Stimulated activated CD4-positive, alpha-beta T cell treated with anti-CD3 and anti-CD28 coated beads, Interleukin-15, amount 100 ng/mL, for 1 hour (primary cell): ENCODE measurements at places on chromosomes 3 and 15.

DNA sequence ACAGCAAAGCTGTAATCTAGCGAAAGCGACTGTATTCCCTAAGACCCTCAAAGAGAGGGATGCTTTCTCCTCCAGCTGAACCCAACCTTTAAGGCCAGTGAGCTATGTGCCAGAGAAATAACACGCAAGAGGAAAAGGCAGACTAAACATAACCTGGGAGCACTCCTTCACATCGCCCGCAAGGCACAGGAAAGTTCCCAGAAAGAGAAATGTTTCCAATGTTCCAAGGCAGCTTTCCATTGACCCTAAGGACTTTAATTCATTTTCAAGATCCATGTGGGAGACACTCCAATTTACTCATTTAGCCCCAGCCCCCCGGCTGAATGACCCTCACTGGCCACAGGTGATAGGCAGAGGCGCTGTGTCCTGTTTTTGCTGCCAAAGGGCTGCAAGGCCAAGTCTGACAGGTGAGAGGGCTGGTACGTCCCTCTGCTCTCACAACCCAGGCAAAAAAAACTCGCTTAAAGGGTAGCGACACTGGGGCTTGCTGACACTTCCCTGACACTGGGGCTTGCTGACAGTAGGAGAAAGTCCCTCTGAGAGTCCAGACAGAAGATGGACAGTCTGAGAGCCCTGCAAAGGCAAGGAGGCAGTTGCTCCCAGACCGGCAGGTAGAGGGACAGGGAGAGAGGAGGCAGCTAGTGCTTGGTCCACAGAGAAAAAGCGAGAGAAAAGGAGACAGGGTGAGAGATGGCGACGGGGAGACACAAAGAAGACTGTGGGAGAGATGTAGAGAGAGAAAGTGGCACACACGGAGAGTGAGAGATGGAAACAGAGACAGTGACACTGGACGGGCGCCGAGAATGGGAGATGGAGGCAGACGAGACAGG, 702 bp downstream of the ARHGEF3 start:
- no peak for DNase-seq

- DNase-seq, result no peak
Measured at GRCh38 chr3:111103807-111104206, 32.2 kb downstream of the NECTIN3 start.

- no peak for DNase-seq
Measured at GRCh38 chr3:58042947-58043707, 34.9 kb downstream of the FLNB start.

- no peak for DNase-seq
Measured at GRCh38 chr3:147297761-147298350, 108.5 kb downstream of the ZIC4 start.

- DNase-seq, result no peak
Measured at GRCh38 chr3:12143949-12144504, 14.7 kb downstream of the TIMP4 start.

DNA sequence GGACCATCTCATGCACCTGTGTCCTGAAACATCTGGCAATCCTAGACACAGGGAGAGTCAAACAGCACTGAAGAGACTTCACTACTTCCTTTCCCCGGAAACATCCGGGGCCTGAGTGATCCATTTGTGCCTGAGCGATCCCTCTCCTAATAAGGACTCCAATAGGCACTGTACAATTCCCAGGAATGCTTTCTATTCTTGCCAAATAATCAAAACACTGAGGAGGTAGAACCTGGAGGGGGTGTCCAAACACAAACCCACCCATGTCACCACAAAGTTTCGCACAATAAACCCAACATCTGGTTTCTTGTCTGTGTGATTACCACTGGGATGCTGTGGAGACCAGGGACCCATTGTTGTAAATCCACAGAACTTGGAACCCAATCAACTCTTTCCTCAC, 205.0 kb downstream of the OPA1 start:
- no peak for DNase-seq

DNA sequence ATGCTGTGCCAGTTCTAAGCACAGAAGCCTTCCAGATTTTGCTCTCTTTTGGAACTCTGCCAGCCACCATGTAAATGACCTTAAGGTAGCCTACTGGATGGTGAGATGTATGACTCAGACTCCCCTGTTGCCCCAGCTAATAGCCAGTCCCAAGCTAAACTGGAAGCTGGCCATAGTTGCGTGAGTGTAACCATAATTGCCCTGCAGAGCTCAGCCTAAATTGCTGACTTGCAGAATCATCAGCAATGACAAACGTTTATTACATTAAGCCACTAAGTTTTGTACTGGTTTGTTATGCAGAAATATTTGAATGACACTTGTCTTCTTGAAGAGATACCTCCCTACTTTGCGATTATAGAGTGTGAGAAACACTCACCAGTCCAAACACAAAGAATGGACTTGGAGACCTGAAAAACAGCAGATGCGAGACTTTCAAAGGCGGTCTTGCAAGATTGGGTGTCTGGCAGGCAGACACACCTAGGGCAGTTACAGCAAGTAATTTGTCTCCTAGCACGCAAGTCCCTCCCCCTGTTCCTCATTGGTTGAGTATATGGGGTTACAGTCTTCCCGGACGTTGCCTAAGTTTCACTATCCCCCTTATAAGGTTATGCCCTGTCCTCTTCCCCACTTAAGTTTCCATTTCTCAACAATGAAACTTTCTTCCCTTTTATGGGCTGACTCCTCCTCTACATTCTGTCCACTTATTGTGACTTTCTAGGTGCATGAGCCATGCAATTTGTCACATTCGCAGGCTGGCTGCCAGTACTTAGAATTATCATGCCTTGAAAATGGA, 83.6 kb upstream of the XCR1 start:
- DNase-seq, result no peak

- DNase-seq, result no peak
Measured at GRCh38 chr15:55795031-55795430, 52.1 kb upstream of the PRTG start.
